Osteoblast (primary cell): ENCODE measurements at places on chromosomes 4 and X.

DNA sequence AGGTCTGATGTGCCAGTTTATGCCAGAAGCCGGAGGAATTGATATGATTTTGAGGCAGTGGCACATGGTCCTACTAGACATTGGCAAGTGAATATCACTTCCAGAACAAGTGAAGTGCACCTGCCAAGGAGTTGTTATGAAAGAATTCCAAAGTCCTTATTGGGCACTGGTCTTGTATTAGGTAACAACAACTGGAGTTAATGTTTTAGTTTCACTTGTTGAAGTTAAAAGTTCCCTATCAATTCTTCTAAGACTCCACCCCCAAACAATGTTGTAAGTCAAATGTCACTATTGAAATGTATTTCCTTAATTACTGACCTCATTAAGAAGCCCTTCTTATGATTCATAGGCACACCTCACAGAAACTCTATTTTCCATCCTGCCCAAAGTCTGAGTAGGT lies 3.1 kb downstream of the TET2 start:
- no peak for DNase-seq

GRCh38 chrX:45850775-45851433 lies 650.2 kb upstream of the DIPK2B start:
- no peak for DNase-seq

DNA sequence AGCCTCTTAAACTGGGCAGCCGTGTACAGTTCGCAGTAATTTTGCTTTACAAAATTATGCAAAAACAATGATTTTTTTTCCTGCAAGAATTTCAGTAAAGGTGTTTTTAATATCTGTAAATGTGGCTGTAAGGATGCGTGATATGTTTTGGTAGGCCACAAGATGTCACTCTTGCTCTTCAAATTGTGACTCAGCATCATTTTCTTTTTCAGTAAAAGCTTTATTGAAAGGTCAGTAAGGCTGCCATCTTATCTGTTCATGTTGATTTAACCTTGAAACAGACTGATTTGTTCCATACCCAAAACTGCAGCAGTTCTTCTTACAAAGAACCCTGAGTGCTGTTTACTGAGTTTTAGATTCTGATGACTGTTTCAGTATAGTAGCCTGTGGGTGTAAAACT lies 39.9 kb downstream of the TXLNG start:
- DNase-seq: no peak

GRCh38 chr4:152462047-152462446 lies 73.8 kb downstream of the FBXW7 start:
- no peak for DNase-seq

DNA sequence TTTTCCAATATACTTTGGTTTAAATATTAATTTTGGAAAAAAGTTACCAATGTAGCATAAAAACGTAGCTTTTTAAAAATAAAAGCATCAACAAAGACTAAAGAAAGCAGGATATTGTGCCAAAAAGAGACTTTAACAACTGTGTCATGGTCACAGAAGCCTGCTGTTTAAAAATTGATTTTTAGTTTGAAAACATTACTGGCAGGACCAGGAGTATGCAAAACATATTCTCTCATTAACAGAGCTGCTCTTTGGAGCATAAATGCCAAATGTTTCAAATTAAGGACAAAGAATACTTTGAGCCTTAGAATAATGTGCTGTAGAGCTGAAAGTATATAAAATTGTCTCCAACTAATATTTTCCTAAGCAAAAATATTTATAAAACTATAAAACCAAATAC lies 279.0 kb downstream of the ARAP2 start:
- DNase-seq: no peak

DNA sequence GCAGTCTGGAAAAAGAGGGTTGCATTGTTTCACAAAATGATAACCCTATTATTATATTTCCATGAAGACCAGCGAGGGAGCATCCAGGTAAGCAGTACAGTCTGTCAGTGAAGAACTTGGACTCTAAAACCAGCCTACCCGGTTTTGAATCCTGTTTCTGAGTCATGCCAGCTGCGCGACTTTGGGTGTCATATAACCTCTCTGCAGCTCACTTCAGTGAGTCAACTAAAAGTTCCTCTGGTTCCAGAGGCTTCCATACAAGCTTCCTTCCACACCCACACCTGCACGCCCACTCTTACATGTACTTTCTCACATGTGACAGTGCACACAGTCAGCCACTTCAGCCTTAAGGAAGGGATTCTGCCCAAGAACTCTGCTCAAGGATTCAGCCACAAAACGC lies 49.8 kb upstream of the PRPS2 start:
- DNase-seq: peak; percentile 19

DNA sequence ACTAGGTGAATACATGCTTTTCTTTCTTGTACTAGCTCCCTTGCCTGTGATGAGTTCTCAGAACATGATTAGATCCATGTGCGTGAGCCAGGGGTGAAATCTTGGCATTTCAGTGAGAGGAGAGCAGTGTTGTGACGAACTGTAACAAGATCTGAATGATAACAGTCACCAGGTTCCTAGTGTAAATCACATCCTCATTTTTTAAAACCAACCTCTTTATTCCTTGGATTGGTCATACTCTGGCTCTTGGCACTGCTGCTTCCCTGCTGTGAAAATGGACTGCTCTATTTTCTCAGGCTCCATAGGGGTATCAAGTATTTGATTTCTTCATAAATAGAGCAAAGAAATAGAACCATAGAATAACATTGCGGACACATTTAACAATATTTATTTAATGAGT lies 206.3 kb downstream of the SLC4A4 start:
- DNase-seq: peak; percentile 42

GRCh38 chrX:12685541-12685940 lies 105.7 kb upstream of the PRPS2 start:
- DNase-seq: no peak

GRCh38 chrX:68938244-68939004 lies 109.6 kb downstream of the EFNB1 start:
- no peak for DNase-seq

DNA sequence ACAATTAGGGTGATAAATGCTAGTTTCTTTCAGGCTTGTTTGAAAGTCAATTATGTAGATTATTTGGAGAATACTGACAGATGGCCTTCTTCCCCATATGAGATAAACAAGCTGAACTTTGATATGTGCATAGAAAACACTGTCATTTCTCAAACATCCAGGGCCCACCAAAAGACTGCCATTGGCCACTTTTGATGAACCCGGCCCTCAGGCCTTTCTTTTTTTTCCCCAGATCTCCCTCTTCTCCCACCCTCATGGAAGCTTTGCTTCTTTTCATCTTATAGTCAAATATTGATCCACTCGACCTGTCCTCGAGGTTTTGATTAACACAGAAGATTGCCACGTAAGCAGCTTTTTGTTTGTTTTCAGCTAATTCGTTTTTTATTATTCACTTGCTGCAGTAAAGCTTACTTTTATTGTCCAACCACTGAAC lies 377.4 kb downstream of the SMARCA1 start:
- no peak for DNase-seq
